ENCODE measurements at places on chromosomes 4 and X.

- H3K4me3 ChIP-seq = no peak overlapping the region
- no peaks in the 10 kb centered on the region for H3K27me3 ChIP-seq
- H3K36me3 ChIP-seq = peaks cover 12% of the 10 kb centered on the region
Measured at GRCh38 chr4:122889726-122890125, 32.7 kb downstream of the NUDT6 start.

- no peaks in the 10 kb centered on the region for H3K4me1 ChIP-seq
- DNase-seq = no peak
- H3K36me3 ChIP-seq = no peaks in the 10 kb centered on the region
- H3K27me3 ChIP-seq = no peaks in the 10 kb centered on the region
- no peak overlapping the region for H3K4me3 ChIP-seq
Measured at GRCh38 chrX:72376124-72376523, 70.4 kb upstream of the CITED1 start.

DNA sequence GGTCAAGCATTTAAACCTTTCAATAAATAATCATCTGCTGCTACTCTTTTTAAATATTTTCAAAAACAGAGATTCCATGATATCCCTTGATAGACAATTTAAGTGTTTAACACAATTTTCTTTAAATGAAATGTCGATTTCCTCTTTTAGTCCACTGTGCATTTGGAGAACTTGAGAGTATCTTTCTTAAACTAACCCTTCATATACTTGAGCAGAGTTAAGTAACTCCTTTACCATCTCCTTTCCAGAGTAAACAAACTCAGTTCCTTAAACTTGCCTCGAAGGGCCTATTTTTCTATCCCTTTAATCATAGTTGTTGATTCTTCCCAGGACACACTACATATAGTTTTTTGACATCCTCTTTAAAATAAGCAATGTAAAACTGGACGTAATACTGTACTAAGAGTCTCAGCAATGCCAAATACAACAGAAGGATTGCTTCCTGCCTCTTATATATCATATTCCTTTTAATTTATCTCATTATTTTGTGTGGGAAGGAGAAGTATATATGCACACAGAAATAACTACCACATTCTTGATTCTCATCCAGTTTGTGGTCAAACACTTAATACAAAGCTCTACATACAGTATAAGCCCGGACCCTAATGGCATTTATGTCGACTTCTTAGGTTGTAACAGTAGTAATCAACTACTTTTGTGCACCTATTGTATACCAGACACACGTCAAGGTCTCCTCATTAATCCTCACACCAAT is 22.8 kb downstream of the RAB28 start:
- no peaks in the 10 kb centered on the region for H3K27me3 ChIP-seq
- DNase-seq = no peak
- H3K27ac ChIP-seq = no peak overlapping the region
- peaks cover 30% of the 10 kb centered on the region for H3K36me3 ChIP-seq

DNA sequence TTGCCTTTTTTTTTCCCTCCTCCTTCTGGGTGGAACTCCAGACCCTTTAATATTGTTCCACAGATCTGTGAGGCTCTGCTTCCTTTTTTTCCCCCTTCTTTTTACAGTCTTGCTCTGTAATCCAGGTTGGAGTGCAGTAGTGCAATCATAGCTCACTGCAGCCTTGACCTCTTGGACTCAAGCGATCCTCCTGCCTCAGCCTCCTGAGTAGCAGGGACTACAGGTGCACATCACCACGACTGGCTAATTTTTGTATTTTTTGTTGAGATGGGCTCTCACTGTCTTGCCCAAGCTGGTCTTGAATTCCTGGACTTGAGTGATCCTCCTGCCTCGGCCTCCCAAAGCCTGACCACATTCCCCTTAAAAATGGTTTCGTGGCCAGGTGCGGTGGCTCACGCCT is 26.8 kb downstream of the NSD2 start:
- H3K4me1 ChIP-seq = peaks cover 56% of the 10 kb centered on the region
- no peaks in the 10 kb centered on the region for H3K27me3 ChIP-seq
- no peak for DNase-seq
- no peak overlapping the region for H3K4me3 ChIP-seq

DNA sequence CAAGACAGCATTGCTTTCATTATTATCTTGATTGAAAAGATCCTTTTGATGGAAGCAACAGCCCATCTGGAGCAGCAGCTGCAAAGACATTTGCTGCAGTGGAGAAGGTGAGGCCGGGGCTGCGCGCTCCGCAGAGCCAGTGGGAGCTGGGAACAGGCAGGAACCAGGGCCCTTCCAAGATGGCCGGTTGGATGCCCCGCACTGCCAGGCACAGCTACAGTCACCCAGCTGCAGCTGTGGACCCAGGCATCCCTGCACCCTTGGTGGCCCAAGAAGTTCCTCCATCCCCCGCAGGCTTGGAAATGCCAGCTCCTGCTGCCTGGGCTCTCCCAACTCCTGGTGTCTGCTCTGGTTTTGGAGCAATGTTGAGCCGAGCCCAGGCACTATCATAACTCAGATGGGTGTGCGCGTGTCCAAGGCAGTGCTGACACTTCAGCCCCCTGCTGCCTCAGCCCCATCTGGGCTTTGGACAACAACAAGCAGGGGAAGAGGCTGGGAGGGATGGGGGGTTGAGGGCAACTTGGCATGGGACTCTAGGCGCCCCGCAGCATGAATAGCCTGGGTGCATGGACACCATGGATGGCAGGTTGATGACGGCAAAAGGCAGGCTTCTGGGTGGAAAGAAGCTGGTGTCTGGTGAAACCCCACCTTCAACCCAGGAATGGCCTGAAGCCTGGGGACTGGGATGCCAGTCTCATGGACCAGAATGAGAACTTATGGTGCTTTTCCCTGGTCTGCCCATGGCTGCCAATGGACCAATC is 371.8 kb downstream of the FSTL5 start:
- no peak for DNase-seq
- H3K27me3 ChIP-seq = no peaks in the 10 kb centered on the region
- no peaks in the 10 kb centered on the region for H3K4me1 ChIP-seq
- H3K4me3 ChIP-seq = no peak overlapping the region
- no peak overlapping the region for H3K27ac ChIP-seq
- no peaks in the 10 kb centered on the region for H3K36me3 ChIP-seq

DNA sequence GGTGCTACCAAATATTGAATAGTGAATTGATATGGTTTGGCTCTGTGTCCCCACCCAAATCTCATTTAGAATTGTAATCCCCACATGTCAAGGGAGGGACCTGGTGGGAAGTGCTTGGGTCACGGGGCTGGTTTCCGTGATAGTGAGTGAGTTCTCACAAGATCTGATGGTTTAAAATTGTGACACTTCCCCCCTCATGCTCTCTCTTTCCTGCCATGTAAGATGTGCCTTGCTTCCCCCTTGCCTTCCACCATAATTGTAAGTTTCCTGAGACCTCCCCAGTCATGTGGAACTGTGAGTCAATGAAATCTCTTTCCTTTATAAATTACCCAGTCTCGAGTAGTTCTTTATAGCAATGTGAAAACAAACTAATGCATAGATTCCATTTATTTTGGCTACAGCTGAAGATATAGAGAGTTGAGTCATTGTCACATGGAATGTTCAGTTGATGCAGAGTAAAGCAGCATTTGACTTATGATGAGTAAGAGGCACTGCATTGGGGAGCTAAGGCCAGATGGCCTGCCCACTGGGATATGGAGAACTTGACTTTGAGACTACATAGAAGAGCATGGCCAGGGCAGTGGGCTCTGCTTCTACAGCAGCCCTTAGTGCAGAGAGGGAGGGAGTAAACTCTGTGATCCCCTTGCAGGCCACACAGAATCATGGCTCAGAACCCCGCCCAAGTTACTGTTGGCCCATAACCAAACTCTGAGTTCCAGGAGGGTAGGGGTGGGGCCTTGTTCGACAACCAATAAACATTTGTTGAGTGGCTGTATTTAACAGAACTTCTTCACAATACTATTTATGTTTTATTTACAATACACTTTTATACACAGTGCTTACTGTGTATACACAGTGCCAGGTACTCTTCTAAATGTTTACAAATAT is 34.2 kb downstream of the RAI2 start:
- peaks cover 4% of the 10 kb centered on the region for H3K27me3 ChIP-seq
- no peak for DNase-seq
- no peaks in the 10 kb centered on the region for H3K4me1 ChIP-seq
- H3K4me3 ChIP-seq = no peak overlapping the region
- H3K36me3 ChIP-seq = no peaks in the 10 kb centered on the region
- H3K27ac ChIP-seq = no peak overlapping the region

DNA sequence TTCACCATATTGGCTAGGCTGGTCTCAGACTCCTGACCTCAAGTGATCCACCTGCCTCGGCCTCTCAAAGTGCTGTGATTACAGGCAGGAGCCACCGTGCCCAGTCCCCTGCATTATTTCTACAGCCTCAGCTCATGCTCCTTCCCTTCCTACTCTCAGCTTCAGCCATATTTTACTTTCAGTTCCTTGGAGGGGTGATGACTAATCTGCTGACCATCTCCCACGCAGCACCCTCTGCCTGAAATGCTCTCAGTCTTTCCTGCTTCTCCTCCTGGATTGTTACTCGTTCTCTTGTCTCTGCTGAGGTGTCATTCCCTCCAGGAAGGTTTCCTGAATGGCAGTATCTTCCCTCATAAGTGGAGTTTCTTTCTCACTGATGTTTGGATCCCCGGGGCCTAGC is 63.3 kb downstream of the MOSPD2 start:
- H3K27me3 ChIP-seq = peaks cover 1% of the 10 kb centered on the region
- no peaks in the 10 kb centered on the region for H3K36me3 ChIP-seq
- H3K4me1 ChIP-seq = no peaks in the 10 kb centered on the region
- no peak overlapping the region for H3K4me3 ChIP-seq
- no peak overlapping the region for H3K27ac ChIP-seq

GRCh38 chr4:111963158-111963700 is 182.0 kb upstream of the FAM241A start:
- no peaks in the 10 kb centered on the region for H3K36me3 ChIP-seq
- H3K4me3 ChIP-seq = no peak overlapping the region
- DNase-seq = no peak
- H3K4me1 ChIP-seq = no peaks in the 10 kb centered on the region

DNA sequence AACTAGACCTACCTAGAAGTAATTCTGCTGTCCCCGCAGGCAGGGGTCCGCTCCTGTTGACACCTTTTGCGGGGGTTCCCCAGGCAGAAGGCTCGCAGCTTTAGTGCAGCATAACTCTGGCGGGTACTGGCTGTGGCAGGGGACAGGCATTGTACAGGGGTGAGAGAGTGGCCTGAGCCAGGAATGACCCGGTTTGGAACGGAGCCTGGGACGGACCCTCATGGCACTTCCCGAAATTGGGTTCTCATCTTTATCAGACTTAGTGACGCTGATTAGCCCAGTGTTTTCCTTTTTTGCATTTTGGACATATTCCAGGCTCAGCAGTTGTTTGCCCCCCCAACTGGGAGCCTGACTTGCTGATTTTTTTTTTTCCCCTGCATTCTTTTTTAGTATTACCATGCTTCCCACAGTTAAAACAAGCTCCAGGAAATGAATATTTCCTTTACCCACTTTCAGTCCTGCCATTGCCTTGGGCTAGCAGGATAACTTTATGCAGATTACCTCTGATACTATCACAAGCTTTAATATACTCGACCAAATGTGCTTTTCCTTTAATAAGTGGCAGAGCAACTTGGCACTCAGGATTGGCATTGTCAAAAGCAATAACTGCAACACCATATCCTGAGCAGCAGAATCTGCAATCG is 55.8 kb upstream of the WDR1 start:
- no peak overlapping the region for H3K27ac ChIP-seq
- H3K27me3 ChIP-seq = peaks cover 2% of the 10 kb centered on the region
- no peak overlapping the region for H3K4me3 ChIP-seq
- no peaks in the 10 kb centered on the region for H3K4me1 ChIP-seq
- DNase-seq = no peak

DNA sequence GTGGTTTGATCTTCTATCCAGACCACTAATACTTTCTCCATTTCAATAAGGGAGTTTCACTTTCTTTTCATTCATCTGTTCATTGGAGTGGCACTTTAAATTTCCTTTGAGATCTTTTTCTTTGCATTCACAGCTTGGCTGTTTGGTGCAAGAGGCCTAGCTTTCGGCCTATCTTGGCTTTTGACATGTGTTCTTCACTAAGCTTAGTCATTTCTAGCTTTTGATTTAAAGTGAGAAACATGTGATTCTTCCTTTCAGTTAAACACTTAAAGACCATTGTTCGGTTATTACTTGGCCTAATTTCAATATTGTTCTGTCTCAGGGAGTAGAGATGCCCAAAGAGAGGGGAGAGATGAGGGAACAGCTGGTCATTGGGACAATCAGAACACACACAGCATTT is 24.3 kb downstream of the CXCL13 start:
- no peak for DNase-seq
- peak overlapping the region; percentile 3 for H3K27ac ChIP-seq
- no peak overlapping the region for H3K4me3 ChIP-seq
- H3K27me3 ChIP-seq = no peaks in the 10 kb centered on the region
- peaks cover 20% of the 10 kb centered on the region for H3K4me1 ChIP-seq
- peaks cover 3% of the 10 kb centered on the region for H3K36me3 ChIP-seq

DNA sequence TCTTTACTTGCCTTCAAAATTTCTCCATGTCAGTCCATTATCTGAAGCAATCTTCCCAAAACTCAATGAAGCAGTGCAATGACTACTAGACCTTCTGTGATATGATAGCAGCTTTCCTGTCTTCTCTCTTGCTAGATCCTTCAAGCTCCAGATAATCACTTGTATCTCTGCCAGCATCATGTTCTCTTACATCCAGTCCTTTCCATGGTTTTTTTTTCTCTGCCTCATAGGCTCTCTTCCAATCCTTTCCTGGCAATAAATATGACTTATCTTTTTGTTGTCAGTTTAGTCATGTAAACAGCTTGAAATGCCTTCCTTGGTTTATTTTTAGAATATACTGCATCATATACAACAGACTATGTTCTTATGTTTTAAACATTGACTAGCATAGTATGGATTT is 193.5 kb downstream of the CFAP299 start:
- H3K27ac ChIP-seq = no peak overlapping the region
- no peaks in the 10 kb centered on the region for H3K4me1 ChIP-seq
- no peak overlapping the region for H3K4me3 ChIP-seq
- H3K36me3 ChIP-seq = no peaks in the 10 kb centered on the region

- peaks cover 52% of the 10 kb centered on the region for H3K4me1 ChIP-seq
- no peak overlapping the region for H3K4me3 ChIP-seq
- peaks cover 24% of the 10 kb centered on the region for H3K36me3 ChIP-seq
- H3K27ac ChIP-seq = peak overlapping the region; percentile 73
Measured at GRCh38 chrX:56757327-56757726, 28.3 kb downstream of the NBDY start.

DNA sequence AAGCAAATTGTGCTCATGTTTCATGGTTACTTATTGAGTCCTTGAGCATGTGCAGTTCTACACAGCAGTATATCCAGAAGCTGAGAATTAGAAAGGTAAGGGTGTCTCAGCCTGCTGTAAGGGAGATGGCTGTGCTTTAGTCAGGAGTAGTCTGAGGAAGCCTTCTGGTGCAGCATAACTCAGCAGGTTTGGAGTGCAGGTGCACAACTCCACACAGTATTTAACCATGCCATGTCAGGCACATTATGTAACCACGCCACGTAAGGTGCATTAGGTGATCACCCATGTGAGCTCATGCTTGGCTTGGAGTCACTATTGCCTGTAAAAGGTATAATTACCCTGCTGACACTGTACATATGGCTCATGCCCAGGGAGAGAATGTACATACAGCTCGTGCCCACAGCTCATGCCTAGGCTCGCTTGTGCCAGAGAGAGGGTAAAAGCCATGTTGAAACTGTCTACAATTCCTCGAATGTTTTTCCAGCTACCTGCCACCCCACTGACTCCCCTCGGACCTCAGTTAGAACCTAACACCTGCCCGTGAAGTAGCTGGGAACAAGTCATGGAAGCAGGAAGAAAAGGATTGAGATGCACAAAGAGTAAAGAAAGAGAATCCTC is 37.8 kb downstream of the UCHL1 start:
- no peaks in the 10 kb centered on the region for H3K27me3 ChIP-seq
- H3K36me3 ChIP-seq = no peaks in the 10 kb centered on the region
- no peak overlapping the region for H3K27ac ChIP-seq

- no peak overlapping the region for H3K27ac ChIP-seq
- no peaks in the 10 kb centered on the region for H3K36me3 ChIP-seq
- H3K27me3 ChIP-seq = peaks cover 61% of the 10 kb centered on the region
- DNase-seq = no peak
Measured at GRCh38 chr4:169268951-169269760, 1.6 kb downstream of the SH3RF1 start.
